ENCODE measurements at places on chromosomes 13 and 19.

DNA sequence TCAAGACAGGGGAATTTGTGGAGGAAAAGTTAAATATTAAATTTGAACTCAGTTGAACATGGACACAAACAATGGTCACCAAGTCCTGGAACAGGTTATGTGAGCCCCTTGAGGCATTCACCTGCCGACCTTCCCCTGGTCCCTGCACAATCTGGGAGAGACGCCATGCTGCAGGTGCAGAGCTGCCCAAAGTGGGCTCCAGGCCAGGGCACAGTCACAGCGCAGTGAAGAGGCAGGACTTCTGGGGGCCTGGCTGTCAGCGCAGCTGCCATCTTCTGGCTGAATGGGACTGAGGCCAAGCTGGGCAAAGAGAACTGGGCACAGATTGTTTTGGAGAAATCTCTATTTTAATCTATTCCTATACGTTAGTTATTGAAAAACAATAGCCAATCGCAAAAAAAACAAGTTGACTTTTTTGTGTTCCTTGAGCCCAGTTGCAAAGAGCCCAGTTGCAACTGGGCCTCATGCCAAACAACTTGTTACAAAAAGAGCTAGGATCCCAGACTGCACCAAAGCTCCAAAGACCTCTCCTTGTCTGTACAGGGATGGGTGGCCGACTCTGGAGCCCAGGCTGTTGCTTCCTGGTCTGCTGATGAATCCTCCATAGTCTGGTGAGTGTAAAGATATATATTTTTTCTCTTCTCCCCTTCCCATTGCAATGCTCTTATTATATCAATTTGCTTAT, 1.2 kb upstream of the ZNF626 start:
- no peak overlapping the region for H3K27ac ChIP-seq
- no peak overlapping the region for H3K4me3 ChIP-seq
- no peaks in the 10 kb centered on the region for H3K4me1 ChIP-seq

- no peak overlapping the region for H3K27ac ChIP-seq
- no peaks in the 10 kb centered on the region for H3K36me3 ChIP-seq
- no peak overlapping the region for H3K4me3 ChIP-seq
- H3K4me1 ChIP-seq: no peaks in the 10 kb centered on the region
- no peak for DNase-seq
Observed at GRCh38 chr13:40471076-40471475, 195.4 kb downstream of the FOXO1 start.

- H3K4me3 ChIP-seq: no peak overlapping the region
- no peaks in the 10 kb centered on the region for H3K4me1 ChIP-seq
- peaks cover 4% of the 10 kb centered on the region for H3K36me3 ChIP-seq
- no peak for DNase-seq
Observed at GRCh38 chr19:23378948-23379347, 16.3 kb downstream of the ZNF91 start.

DNA sequence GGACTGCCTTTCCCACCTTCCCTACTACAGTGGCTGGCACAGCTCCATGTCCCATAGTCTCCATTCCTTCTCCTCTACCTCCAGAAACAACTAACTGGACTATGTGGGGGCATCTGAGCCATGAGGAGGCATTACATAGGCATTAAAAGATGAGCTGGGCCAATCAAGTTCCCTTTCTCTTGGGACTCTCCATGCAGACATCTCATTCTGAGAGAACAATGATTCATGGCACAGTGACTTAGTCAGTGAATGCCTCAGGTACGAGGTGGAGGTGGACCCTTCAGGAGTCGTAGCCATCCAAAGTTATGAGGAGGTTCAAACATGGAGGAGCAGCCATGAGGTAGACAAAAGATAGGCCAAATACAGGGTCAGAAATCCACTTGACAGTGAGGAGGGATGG, 70.0 kb downstream of the GPC6 start:
- H3K4me1 ChIP-seq: no peaks in the 10 kb centered on the region
- H3K4me3 ChIP-seq: no peak overlapping the region
- no peaks in the 10 kb centered on the region for H3K36me3 ChIP-seq

DNA sequence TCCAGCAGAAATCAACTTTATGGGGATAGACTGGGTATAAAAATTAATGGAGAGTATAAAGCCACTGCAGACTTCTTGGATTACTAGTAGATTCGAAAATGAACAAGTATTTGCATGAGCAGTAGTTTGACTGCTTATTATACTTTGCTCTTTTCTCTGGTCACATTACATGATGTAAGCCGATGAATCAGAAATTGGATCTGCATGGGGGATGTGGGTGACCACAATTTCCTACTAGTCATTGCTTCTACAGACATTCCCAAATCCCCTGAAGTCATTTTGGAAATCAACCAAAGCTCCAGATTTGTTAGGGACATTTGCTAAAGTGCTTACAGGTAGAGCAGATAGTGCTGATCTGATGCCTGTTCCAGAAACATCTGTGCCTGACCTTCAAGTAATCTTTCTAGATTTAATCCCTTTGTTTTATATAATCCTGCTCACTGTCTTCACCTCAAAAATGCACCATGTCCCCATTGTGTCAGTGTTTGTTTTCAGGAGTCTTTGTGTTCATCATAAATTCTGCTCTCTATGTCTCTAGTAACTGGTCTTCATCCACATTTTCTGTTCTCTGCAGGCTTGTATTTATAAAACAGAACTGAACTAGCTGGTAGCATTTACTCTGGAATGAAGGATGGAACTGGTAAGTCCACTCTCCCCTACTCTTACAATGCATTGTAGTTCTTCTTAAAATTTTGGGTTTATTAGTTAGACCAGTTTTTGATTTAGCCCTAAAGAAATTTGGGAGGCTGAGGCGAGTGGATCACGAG, 201.5 kb upstream of the CSNK1A1L start:
- peak; percentile 99 for DNase-seq
- no peaks in the 10 kb centered on the region for H3K27me3 ChIP-seq
- H3K4me1 ChIP-seq: peaks cover 13% of the 10 kb centered on the region
- H3K27ac ChIP-seq: peak overlapping the region; percentile 96

DNA sequence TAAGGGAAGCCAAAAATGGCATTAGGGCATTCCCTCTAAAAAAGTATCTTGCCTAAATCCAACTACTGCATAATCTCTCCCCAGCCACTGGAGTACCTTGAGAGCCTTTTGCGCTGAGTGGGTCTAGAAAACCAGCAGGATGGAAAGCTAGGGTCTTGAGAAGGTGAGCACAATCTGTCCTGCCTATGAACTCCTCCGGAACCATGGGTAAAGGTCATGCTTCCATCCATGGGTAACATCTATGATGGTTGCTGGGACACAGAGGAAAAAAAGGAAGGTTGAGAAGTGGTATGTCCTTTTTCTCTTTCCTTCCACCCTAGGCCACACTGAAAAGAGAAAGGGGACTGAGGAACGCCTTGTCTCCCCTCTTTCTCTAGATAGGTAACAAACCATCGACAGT, 52.4 kb downstream of the ZNF676 start:
- H3K36me3 ChIP-seq: no peaks in the 10 kb centered on the region
- H3K27me3 ChIP-seq: no peaks in the 10 kb centered on the region
- DNase-seq: peak; percentile 24
- H3K27ac ChIP-seq: no peak overlapping the region
- H3K4me3 ChIP-seq: no peak overlapping the region
- H3K4me1 ChIP-seq: no peaks in the 10 kb centered on the region

- peaks cover 4% of the 10 kb centered on the region for H3K36me3 ChIP-seq
- DNase-seq: peak; percentile 31
- peak within 1 kb of the TSS; percentile 45 for H3K4me3 ChIP-seq
- H3K4me1 ChIP-seq: peaks cover 15% of the 10 kb centered on the region
- no peak within 1 kb of the TSS for H3K27ac ChIP-seq
Observed at GRCh38 chr19:48393559-48394330, at the start of gene GRIN2D. TSS of gene GRIN2D (plus strand) at chr19:48393668. CDS start at chr19:48398393, 4,725 bp downstream.

DNA sequence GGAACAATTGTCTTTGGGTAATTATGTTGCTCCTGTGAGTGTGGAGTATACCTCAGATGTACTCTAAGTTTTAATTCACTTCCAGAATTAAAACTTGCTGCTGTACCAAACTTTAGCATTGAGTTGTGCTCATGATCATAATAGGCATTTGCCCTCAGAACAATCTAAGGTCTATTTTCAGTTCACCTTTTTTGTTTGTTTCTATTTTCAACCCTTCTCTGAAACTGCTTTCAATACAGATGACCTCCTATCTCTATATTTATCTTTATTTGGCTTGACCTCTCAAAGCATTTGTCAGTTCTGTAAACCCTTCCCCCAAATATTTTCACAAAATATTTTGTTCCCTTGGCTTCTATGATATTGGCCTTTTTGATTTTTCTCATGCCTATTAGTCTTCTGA, 873.0 kb downstream of the OLFM4 start:
- H3K27me3 ChIP-seq: no peaks in the 10 kb centered on the region
- H3K27ac ChIP-seq: no peak overlapping the region
- no peaks in the 10 kb centered on the region for H3K4me1 ChIP-seq
- H3K36me3 ChIP-seq: no peaks in the 10 kb centered on the region
- H3K4me3 ChIP-seq: no peak overlapping the region

DNA sequence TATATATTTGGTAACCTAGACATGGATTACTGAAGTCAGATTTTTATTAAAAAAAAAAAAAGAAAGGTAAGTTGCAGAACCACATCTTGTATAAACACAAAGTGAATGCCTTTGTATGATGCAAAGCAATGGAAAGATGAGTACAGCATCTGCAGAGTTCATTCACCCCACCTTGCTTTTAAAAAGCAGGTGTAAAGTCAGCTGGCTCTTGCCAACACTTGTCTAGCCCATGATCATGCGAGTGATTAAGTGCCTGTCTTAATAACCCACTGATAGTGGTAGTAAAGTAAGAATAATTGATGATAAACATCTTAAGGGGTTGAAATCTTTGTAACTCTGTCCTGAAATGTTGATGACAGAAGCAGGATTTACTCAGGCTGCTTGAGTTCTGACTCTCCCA, 710.4 kb downstream of the EFNB2 start:
- no peaks in the 10 kb centered on the region for H3K36me3 ChIP-seq
- no peak for DNase-seq
- no peaks in the 10 kb centered on the region for H3K27me3 ChIP-seq
- H3K27ac ChIP-seq: no peak overlapping the region

DNA sequence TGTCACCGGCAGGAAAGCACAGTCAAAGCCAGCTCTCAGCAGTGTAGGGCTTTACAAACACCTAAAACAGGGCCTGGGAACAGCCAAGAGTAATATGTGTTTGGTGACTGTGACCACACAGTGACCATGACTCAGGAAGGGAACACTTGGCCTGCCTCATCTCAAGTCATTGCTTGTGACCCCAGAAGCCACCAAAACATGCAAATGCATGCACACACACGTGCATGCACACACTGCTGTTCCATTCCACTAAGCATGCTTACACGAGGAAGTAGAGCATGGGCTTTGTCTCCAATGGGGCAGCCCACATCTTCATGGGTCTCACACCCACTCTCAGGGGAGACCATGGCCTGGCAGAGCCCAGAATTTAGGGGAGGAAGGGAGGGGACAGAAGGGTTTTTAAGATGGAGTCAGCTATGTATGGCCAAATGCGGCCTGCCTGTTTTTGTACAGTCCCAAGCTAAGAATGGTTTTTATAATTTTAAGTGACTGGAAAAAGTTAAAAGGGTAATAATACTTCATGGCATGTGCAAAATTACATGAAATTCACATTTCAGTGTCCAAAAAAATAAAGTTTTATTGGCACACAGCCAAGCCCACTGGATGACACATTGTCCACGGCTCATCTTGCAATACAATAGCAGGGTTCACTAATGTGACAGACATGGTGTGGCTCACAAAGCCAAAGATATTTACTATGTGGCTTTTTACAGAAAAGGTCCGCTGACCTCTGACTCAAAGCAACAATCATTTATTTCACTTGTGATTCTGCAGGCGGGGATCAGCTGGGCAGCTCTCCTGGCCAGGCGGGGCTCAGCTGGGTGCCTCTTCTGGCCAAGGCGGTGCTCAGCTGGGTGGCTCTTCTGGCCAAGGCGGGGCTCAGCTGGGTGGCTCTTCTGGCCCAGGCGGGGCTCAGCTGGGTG, 17.3 kb downstream of the ZFR2 start:
- H3K4me1 ChIP-seq: peaks cover 4% of the 10 kb centered on the region
- H3K4me3 ChIP-seq: no peak overlapping the region
- H3K27me3 ChIP-seq: peaks cover 10% of the 10 kb centered on the region
- no peak overlapping the region for H3K27ac ChIP-seq

DNA sequence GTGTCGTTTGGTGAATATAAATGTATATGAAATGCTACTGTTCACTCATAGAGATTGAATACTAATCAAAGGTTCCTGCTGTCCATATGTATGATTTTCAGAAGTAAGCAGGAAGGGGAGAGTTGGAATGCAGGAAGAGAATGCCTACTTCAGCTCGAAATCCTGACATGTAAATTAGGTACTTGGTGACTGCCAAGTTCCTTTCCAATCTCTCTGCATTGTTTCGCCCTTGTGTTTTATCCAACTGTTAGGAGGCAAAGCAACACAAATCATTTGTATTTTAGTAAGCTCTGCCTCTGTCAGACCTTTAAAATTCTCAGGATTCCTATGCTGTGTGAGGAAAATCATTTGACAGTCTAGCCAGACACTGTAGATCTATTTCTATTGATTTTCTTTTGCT, 9.0 kb downstream of the STARD13 start:
- H3K27me3 ChIP-seq: no peaks in the 10 kb centered on the region
- H3K4me1 ChIP-seq: peaks cover 62% of the 10 kb centered on the region
- no peak overlapping the region for H3K4me3 ChIP-seq
- peak; percentile 89 for DNase-seq

GRCh38 chr13:37067874-37068273, 8.4 kb upstream of the SUPT20H start:
- no peak overlapping the region for H3K27ac ChIP-seq
- no peak overlapping the region for H3K4me3 ChIP-seq
- DNase-seq: no peak
- no peaks in the 10 kb centered on the region for H3K27me3 ChIP-seq
- no peaks in the 10 kb centered on the region for H3K36me3 ChIP-seq

DNA sequence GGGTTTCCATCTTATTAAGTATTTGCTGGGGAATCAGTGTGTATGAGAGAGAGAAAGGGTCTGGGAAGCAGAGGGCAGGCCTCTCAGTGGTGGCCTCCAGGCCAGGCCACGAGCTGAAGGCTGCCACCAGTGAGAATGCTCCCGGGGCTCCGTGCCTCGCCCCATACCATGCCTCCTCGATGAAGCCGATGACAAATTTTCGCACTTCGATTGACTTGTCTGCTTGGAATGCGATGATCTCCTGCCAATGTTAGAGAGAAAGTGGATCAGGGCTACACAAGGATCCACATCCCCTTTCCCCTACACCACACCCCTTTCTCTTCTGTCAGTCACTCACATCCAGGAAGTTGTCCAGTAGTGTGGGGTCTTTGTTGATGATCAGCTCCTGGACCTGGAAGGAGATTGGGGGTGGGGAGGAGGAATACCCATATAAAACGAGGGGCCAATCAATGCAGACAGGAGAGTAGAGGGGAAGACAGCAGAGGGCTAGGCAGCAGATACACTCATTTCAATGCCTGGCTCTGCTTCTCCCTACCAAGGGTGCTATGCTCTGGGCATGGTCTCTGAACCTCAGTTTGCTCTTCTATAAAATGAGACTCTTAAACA, 10.7 kb downstream of the SYMPK start:
- H3K36me3 ChIP-seq: peaks cover 45% of the 10 kb centered on the region
- H3K4me1 ChIP-seq: no peaks in the 10 kb centered on the region
- DNase-seq: peak; percentile 27
- no peak overlapping the region for H3K27ac ChIP-seq

GRCh38 chr13:103839460-103839859, 773.2 kb upstream of the SLC10A2 start:
- no peaks in the 10 kb centered on the region for H3K4me1 ChIP-seq
- DNase-seq: no peak
- H3K4me3 ChIP-seq: no peak overlapping the region
- no peaks in the 10 kb centered on the region for H3K36me3 ChIP-seq

Measured in astrocyte (in vitro differentiated cells and primary cell).